ENCODE measurements at places on chromosomes 12 and 14.

DNA sequence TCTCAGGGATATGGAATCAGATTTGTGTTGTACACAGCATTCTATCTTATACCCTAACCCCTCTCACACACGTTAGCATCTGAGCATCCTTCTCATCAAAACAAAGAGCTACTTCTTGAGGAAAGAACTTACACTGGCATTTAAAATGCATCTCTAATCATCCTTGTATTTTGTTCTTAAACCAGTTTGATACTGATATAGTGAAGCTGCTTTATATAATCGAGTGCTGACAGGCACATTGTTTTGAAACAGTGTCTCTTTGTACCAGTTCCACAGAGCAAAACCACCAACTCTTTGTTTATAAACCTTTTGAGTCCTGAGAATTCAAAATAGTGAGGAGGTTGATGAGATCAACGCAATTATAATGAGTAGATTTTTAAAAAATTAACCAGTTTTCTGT is 8.8 kb downstream of the GPR33 start:
- DNase-seq, result no peak

GRCh38 chr12:28909291-28909690 is 239.8 kb upstream of the FAR2 start:
- no peak for DNase-seq

DNA sequence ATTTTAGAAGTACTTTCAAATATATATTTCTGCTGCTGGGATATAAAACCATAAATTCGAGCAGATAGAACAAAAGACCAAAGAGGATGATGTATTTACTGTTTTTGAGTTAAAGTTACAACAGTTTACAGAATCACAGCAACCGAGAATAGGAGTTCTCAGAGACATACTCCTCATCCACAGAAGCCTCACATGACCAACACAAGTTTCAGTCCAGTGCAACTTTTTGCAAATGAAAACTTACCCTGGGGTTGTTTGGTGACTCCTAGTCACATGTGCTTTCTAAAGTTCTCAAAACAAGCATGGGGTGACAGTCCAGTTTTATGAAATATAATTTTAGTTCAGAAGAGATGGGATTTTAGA is 117.1 kb downstream of the PRKCH start:
- no peak for DNase-seq

DNA sequence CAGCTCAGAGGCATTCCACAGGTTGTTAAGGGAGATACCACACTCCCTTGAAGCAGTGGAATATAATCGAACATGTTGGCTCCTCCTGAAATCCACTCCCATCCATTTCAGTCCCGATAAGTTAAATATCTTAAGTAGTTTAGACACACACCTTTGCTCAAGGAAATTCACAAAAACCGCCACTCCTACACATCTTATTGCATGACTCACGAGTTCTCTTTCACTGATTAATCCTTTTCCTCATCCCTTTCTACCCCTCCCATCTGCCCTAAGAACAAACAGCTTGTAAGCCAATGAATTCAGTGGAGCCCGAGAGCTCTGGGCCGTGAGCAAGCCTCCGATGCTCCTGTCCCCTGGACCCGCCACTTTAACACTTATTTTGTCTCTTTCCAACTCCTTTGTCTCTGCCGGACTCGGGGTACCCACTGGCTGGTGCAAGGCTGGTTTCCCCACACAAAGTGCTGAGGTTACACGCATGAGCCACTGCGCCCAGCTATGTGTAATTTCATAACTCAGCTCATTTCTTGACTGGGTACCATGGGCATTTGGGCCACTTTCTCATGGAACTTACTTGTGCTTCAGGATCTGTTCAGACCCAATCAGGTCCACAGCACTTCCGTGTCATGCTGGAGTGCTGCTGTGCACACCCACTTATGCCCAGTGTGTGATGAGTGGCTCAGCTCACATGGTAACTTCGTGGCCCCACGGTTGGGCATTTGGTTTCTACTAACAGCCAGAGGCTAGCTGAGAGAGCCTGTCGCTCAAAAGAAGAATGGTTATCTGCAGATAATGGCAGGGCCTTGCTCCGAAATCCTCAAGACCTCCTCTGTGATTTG is 171.8 kb upstream of the ALG10B start:
- no peak for DNase-seq

DNA sequence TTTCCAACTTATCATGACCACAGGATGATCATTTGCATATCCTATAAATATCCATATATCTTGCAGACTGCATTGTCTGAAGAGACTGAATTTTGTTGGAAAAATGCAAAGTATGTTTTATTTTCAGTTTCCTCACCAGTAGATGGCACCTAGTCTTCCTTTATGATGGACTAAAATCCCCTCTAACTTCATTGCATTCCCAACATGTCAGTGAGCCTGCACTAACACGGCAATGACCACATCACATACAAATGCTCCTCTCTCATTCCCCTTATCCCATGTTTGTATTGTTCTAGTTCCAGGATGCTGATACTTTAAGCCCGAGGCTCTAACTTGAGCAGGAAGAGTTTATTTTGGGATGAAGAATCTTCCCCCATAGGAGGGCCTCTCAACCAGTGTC is 24.7 kb upstream of the MYBPC1 start:
- peak; percentile 17 for DNase-seq

DNA sequence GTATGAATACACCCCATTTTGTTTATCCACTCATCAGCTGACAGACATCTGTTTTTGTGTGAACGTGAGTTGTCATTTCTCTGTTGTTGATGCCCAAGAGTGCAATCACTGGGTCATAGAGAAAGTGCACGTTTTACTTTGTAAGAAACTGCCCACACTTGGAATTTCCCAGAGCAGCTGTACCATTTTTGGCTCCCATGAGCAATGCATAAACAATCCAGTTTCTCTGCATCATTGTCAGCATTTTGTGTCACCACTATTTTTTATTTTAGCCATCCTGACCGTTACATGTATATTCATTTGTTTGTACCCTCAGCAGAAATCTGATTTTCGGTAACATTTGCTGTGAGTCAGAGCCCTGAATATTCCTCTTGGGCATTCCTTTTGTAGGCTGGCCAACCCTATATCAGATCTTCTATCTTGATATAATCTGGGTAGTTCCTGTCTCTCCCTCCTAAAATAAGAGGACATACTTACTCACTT is 62.7 kb downstream of the RBM19 start:
- peak; percentile 3 for DNase-seq

- peak; percentile 57 for DNase-seq
Observed at GRCh38 chr12:7108796-7109571, at the start of gene C1RL. C1RL (minus strand) TSS chr12:7109214; CDS start chr12:7109180, 34 bp downstream.

- no peak for DNase-seq
Observed at GRCh38 chr12:71610031-71610795, 53.4 kb downstream of the ZFC3H1 start.

DNA sequence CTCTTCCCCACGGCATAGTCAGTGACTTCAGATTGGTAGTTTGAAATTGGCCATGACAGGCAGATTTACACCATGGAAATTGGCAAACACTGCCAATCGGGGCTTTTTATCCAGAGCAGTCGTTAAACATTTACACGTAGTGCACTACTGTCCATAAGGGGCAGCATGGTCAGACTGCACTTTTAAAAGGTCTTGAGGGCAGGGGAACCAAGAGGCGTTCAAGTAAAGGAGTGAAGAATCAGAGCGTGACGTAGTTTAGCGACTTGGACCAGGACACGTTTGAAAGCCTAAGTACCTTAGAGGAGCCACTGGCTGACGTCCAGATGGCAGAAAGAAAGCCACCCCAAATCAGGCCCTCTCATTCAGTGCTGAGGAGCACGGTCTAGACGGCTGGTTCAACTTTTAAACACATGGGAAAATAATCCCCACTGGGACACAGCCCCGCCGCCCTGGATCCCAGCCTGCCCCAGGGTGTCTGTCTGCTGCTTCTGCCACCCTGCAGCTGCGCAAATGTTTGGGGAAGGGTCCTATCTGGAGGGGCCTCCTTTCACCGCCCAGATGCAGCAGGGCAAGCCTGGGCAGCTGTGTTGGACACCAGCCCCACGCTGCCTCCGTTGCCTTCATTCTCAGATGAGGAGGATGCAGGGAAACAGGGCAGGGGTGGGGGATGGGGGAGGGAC is 52.5 kb upstream of the PPP2R5C start:
- no peak for DNase-seq

DNA sequence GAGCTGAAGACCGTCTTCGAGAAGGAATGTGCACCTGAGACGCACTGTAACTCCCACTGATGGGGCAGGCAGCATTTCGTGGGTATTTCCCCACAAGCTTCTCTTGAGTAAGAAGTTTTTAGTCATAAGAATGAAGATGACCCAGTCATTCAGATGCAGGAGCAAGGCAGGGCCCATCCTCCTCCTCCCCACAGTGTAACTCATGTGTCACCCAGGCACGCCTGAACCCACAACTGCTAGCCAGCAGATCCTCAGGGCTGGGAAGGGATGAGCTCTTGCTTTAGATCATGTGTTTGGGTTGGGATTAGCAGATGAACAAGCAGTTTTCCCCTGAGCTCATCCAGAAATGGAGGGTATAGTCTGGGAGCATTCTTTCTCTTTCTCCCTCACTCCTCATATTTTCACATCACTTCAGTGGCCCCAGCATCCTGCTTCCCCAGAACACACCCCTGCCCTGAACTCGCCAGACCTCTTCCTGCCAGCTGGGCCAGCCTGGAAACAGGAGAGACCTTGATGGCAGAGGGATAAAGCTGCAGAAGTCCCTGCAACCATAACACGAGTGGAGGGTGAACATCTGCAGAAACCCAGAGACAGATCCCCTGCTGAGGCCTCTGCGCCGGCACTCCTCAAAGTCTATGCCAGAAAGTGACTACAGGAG is 73.3 kb downstream of the B4GALNT3 start:
- DNase-seq, result peak; percentile 85

- peak; percentile 3 for DNase-seq
Observed at GRCh38 chr12:14885718-14886221, at the start of gene MGP. MGP (minus strand) TSS chr12:14885854; CDS start chr12:14885791, 63 bp downstream.

- no peak for DNase-seq
Observed at GRCh38 chr14:68654471-68654941, 138.4 kb downstream of the ZFP36L1 start.

GRCh38 chr12:98725476-98726247 is 80.6 kb downstream of the APAF1 start:
- peak; percentile 44 for DNase-seq

DNA sequence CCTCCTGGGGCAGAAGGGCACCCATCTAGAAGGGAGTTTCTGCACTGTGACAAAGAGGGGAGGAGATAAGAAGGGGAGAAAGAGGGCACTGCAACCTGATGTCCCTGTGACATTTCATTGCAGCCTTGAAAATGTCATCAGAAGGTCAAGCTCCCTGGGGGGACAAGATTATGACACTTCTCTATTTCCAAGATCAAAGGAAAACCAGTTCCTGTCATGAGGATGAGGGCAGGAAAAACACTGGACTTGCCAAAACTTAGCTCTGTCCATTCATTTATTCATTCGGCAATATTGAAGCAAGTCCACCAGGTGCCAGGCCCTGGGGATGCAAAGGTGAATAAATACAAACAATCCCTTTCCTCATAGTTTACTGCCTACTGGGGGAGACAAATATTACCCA is 138.4 kb upstream of the CDKN3 start:
- DNase-seq, result no peak

GRCh38 chr12:75959060-75959459 is 72.5 kb downstream of the PHLDA1 start:
- no peak for DNase-seq

DNA sequence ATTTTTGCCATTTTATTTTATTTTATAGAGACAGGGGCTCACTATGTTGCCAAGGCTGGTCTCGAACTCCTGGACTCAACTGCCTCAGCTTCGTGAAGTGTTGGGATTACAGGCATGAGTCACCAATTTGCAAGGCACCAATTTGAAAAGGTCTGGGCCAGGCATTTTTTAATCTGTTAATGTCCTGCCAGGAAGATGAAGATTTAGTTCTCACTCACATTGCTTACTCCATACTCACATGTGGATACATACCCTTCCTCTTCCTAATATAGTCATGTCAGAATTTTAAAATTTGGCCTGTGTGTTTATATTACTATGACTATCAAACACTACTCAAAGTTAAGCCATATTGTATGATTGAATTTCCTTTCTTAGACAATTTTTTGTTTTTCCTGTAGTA is 15.3 kb upstream of the EML1 start:
- no peak for DNase-seq

- DNase-seq, result no peak
Observed at GRCh38 chr12:89411846-89412245, 59.5 kb upstream of the DUSP6 start.

DNA sequence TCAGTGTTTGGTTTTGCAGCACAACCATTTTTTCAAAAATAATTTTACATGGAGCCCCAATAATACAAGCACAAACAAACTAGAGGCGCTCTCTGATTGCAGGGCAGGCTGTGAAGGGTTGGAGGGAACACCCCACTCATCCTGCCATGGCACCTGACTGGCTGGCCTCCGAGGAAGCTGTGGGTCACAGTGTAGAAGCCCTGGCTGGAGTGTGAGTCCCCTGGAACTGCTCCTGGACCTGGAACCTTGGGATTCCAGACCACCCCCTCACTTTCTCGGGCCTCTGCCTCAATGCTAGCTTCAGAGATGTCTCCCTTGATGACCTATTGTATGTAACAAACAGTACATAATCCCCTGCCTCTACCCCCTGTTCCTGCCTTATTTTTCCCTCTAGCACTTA is 14.8 kb upstream of the SERPINA12 start:
- DNase-seq, result no peak

Measured in AG09309 (cell line).